NCI-H460 (cell line): ENCODE measurements at places on chromosomes 5 and 9.

- DNase-seq = no peak
These were observed 29.1 kb downstream of the ADRA1B start for GRCh38 chr5:159945359-159945758.

DNA sequence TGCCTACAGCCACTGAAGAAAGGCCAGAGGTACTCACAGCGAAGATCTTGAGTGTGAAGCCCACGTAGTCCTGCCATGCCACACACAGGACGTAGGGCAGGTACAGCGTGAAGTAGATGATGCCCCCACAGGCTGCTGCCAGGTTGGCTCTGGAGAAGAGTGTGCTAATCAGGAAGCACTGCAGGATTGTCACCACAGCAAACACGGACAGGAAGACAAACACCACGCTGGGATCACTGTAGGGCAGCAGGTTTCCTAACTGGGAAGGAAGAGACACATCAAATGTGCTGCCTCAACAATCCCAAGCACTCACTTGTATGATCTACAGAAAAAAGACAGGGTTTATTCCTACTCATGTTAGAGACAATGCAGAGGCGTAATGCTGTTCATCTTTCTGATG, 63.0 kb downstream of the NIPSNAP3B start:
- no peak for DNase-seq

DNA sequence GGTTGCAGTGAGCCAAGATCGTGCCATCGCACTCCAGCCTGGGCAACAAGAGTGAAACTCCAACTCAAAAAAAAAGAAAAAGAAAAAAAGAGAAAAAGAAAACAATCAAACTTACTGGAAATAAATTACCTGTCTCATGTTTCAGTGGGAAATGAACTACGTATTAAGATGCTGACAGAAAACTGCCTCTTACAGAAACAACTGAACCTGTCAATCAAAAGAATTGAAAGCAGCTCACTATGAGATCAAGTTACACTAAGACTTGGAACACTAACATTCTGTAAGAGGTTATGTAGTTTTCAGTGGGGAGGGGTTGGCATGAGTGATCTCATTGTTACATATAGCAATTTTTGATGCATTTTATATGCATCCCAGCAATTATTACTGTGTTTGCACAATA, 64.4 kb upstream of the SPATA31E1 start:
- no peak for DNase-seq

GRCh38 chr5:58979090-58979489, 396.2 kb downstream of the RAB3C start:
- DNase-seq = no peak

DNA sequence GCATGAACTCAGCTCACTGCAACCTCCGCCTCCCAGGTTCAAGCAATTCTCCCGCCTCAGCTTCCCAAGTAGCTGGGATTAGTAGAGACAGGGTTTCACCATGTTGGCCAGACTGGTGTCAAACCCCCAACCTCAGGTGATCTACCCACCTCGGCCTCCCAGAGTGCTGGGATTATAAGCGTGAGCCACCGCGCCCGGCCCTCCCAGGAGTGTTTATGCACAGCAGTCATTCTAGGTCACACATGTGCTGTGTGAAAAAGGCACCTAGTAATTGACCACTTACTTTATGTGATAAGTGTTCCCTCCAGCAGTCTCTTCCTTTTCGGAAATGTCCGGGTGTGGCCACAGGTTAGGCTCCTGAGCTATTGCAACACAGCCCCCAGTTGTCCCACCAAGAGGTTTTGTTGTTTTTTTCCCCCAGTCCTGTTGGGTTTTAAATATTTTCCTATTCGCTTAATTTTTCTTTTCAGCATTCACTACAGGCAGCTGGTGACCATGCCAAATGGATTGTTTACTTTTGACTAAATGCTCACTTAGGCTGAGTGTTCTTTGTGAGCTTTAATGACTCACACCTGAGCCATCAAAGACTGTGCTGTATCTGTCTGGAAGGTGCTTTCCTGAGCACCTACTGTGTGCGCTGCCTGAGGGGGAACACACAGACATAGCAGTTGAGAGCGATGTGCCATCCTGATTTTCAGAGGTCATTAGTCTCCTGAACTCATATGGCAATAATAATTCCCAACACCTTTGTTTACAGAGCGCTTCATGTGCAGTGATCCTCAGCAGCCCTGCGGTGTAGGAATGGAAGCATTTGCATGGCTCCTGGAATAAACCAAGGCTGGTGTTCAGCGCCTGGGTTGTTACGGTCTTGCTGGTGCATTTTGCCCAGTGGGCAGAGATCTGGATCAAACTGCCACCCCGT, 94.3 kb downstream of the MVB12B start:
- no peak for DNase-seq

DNA sequence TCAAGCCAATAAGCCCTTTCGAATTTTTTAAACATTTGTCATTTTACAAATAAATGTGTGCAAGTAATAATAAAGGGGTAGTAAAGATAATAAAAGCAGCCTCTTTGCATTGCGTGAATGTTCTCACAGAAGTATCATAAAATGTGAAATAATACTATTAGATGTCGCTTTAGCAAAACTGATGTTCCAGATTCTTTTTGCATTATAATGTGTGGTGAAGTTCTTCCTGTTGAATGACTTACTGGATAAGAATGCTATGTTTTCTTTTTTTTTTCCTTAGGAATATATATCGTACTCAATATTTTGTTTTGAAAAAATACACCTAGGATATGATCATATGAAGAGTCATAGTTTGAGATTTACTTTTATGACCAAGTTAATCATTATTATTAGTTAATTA, 85.2 kb upstream of the CDH12 start:
- DNase-seq = no peak

DNA sequence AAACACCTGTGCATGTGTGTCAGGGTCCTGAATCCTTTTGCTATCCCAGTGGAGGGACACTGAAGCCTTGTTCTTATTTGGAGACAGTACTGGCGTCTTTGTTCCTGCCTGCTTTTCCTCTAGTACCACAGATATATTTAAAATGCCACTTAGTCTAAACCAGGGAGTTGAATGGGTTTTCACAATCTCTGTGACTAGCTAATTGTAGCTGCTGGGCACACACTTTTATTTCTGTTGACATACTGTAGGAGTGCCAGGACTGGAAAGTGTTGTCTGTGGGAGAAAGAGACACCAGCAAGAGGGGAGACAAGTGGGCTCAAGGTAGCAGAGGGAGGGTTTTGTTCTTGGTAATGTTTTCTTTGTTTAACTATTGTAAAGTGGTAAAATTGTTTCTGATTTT, 174.0 kb upstream of the SV2C start:
- no peak for DNase-seq

DNA sequence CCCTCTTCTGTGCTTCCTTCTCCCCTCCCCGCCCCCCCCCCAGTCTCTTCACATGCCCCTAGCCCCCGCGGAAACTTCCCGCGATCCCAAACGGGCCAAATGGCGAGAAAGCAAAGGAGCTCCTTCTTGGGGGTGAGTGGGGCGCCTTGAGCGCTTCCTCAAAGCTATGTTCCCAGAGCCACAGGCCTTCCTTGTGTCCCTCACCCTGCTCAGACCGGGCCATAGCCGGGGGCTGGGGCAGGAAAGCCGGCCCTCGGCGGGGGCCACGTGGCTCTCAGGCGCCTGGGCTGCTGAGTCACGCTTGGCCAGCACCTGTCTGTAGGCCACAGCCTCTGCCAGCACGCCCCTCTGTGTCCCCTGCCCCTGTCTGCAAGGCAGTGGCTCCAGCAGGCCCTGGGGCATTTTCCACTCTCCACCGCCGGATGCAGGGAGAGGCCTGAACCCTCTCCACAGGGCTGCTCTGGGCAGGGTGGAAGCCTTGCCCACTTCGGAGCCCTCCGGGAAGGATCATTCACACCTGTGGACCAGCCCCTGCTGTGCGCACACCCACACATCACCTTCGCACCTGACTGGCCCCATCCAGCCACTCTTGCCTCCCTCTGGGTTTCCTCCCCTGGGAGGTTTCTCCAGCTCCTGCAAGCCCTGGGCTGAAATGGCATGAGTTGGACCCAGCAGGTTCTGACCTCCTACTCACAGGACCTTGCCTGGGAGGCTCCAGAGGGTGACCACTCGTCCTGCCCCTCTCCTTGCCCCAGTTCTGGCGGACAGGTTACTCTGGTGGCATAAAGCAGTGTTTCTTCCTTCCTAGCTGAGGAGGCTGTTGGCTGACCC, 1.2 kb upstream of the SQSTM1 start:
- DNase-seq = peak; percentile 66

DNA sequence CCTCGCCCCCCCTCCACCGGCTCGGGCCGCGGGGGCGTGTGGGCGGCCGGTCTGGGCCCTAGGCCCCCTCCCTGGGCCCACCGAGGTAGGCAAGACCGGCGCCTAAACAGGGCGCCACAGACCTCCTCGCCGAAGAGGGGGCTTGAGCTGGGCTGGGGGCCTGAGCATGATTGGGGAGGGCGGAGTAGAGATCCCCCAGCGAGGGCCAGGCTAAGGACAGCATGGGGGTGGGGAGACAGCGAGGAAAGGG, 108.9 kb downstream of the PSD2 start:
- DNase-seq = no peak

DNA sequence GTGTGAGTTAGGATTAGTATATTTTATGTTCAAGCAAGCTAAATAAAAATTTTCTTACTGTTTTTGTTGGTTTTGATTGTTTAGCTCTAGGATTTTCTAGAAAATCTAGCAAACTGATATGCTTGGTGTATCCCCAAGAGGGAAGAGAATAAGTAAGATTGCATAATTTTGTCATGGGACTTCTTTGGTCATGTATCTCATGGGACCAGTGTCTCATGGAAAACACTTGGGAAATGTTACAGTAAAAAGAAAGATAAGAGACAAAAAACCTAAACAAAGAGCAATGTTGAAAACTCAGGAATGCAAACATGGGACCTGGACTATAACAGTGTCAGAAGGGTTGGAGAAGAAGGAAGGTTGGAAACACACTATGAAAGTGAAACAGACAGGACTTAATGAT, 119.4 kb downstream of the TLR4 start:
- no peak for DNase-seq

- DNase-seq = no peak
These were observed 776.0 kb upstream of the ACO1 start for GRCh38 chr9:31608416-31608815.

- no peak for DNase-seq
These were observed 2.3 kb downstream of the FAM170A start for GRCh38 chr5:119631660-119632059.

- DNase-seq = no peak
These were observed 81.2 kb upstream of the APC start for GRCh38 chr5:112656451-112656850.

- no peak for DNase-seq
These were observed 80.9 kb downstream of the PRR16 start for GRCh38 chr5:120545007-120545406.

GRCh38 chr9:94139672-94140417, 55.6 kb downstream of the PTPDC1 start:
- DNase-seq = peak; percentile 65

- no peak for DNase-seq
These were observed 25.8 kb downstream of the NOTCH1 start for GRCh38 chr9:136520053-136520540.

- DNase-seq = no peak
These were observed 44.1 kb downstream of the COL23A1 start for GRCh38 chr5:178545941-178546674.

DNA sequence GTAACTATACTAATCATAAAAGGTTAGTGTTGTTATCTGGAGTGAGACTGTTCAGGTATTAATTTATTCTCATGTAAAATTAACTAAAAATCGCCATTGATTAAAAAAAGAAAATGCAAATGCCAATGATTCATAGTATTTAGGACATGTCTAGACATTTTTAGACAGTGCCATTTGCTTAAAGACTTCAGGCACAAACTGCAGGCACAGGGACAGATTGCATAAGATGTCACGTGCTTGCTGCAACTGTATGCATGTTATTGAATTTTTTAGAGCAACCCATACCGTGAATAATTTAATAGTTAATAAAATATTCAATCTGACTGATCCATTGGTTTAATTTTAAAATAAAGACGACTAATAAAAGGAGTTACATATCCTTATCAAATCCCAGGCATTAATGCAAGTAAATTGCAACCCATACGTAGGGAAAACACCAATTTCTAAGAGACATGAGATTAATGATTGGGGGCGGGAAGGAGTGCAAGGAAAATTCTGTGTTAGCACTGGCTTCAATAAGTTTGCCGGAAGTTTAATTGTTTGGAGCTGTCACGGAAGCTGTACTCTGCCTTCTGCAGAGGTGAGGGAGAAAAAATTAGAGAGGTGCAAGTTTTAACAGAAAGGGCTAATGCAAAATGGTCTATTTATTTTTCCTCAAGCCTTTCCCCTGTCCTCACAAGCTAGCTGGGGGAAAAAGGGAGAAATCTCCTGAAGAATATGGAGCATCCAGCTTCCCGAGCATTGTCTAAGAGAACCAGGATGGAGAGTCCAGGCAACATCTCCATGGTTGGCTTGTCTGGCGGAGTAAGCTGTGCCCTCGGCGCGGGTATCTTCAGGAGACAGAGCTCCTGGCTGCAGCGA, 2.9 kb downstream of the EDIL3 start:
- peak; percentile 36 for DNase-seq
